ENCODE measurements at places on chromosomes 13 and 19.

DNA sequence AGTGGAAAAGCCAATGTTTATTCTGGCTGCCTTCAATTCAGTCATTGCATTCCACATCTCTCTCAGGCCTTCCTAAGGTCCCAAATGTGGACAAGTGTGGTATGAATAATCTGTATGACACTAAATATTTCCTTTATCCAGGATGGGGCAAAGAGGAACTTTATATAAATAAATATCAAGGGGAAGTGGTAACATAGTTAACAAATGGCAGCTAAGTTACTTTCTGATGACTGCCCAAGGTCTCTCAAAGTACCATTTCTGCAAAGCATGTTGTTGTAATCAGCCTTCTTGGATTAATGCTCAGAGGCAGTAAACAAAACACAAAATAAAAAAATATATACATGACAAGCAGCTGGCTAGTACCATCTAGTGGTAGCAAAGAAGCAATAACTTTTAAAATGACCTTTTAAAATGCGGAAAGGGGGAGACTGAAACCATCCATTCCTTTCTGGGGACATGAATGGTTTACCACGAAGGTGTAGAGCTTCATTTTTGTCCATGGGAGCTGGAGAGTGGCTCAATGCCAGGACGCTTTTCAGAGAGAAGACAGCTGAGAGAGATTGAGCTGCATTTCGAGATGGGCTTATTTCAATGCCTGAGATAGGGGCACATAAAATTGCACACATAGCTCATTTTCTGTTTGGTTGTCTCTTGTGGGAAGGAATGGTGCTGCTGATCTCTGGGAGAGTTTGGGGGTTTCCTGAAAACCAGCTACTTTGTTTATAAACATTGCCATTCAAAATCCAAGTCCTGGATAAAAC is 259.2 kb downstream of the RFC3 start:
- DNase-seq, result no peak

DNA sequence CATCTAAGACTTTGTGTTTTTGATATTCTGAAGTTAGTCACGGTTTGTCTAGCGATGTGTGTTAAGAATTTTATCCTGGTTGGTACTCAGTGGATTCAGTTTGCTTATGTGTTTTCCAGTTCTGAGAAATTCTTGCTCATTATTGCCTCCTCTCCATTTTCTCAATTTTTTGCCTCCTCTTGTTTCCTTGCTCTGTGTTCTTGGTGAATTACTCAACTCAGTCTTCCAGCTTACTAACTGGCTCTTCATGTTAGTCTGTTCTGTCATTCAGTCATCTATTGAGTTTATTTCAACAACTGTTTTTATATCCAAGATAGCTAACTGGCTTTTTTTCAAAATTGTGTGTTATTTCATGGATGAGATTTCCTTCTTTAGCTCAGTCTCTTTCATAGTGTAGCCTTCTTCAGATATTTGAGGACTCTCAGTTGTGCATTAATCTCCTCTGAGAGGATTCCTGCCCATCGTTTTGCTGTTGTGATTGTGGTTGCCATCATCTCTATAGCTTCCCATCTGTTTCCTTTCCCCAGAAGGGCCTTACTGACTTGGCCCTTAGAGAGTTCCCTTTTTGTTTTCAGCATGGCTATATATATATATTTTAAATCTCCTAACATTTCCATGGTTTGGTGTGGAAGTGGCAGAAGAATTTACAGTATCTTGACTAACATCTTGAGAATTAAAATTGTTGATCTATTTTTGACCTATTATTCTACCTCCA is 6.2 kb downstream of the SETDB2 start:
- no peak for DNase-seq

- DNase-seq, result no peak
Observed at GRCh38 chr13:31168166-31168565, 6.5 kb upstream of the HSPH1 start.

GRCh38 chr19:29596080-29596727 is 9.9 kb upstream of the POP4 start:
- no peak for DNase-seq

DNA sequence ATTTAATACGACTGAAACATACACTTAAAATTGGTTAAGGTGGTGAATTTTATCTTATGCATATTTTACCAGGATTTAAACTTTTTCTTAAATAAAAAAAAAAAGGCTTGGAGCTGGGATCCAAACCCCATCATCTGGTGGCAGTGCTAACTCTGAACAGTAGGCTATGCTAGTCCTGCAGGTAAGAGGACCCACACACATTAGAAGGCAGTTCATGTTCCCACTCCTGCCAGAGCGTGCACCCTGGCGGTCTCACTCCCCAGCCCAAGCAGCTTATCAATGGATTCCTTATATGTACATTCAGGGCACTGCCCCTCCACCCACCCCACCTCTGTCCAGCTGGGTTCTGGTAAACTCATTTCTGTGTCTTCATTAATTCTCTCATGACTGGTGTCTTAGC is 31.3 kb upstream of the CEBPA start:
- DNase-seq, result no peak

DNA sequence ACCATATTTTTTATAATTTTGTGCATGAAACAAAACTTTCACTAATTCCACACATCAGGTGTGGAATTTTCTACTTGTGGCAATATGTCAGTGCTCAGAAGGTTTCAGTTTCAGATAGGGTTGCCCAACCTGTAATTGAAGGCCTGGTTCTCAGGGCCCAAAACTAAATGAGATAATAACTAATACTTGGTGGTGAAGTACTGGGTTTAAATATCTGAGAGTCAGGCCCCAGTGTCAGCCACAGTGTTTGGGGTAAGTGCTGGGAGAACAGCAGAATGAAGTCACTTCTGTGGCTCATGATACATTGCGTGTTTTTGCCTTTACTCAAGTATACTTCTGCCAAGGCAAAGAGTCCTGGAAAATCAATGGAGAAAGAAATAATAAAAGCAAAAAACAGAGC is 5.6 kb downstream of the SAFB start:
- DNase-seq, result no peak

DNA sequence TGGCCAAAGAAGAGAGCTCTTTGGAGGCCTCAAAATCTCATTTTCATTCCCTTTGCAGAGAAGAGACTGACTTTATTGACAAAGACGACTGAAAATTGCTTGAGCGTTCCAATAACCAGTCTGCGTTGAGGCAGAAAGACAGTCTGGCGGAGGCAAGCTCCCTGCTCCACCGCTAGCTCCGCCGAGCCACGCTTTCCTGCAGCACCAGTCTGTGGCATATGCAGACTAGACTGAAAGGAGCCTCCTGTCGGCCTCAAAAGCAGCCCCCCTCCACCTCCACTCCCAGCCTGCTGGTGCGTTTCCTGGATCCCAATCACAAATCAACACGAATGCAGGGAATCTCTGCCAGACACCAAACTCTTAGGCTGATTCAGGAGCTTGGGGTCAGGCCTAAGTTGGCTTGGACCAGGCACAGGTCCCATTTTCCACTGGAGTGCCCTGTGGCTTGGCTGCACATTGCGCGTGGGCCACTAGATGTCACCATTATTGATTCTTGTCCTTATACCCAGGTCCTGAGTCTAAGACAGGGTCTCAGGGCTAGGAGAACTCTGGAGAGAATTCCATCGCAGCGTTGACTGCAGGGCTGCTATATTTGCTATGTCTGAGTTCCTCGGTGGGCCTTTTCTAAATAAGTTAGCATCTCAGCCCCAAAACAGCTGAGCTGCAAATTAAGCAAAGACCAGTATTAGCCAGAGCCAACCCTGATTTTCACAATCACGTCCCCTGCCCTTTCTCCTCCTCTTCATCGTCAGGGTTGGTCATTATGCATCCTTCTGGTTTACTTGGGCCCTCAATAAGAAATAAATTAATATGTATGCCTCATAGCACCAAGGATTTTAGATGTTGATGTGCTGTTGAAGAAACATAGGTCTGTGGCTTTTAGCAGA is 5.2 kb upstream of the ZNF507 start:
- no peak for DNase-seq

- peak; percentile 80 for DNase-seq
Observed at GRCh38 chr19:45973553-45974338, at the start of gene NOVA2. Gene NOVA2 (minus strand): TSS chr19:45973865. CDS start chr19:45973351, 514 bp downstream.

GRCh38 chr19:57239982-57240310 is 486 bp upstream of the ZNF805 start:
- DNase-seq, result no peak

- DNase-seq, result no peak
Observed at GRCh38 chr19:6424195-6424938, at the start of gene KHSRP. Gene KHSRP (minus strand): TSS chr19:6424811. CDS start chr19:6424701, 110 bp downstream.

- no peak for DNase-seq
Observed at GRCh38 chr13:70311191-70311590, 202.9 kb upstream of the KLHL1 start.

- DNase-seq, result no peak
Observed at GRCh38 chr13:75818968-75819225, 182.8 kb downstream of the LMO7 start.

DNA sequence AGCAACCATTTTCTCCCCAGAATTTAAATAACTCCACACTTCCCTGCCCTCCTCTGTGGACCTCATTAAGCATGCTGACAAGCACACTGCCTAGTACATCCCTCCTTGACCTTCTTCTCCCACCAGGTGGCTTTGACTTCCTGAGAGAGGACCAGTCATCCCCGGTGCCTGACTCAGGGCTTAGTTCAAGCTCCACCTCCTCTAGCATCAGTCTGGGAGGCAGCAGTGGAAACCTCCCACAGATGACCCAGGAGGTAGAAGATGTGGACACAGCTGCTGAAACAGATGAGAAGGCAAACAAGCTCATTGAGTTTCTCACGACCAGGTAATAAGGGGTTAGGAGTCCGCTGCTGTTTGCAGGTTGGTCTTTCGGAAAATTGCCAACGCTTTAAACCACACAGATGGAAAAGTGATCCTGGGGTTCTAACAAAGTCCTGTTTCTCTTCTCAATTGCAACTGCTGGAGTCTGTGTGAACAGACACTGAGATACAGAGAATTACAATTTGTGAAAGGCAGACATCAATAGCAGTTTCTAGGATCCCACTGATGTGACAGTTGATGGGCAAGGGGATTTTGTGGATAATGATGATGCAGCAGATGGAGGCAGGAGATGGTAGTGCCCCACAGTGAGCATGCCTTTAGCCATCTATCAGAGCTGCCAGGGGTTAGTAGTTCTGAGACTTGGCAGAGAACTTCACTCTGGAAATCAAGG is 86.7 kb downstream of the ZAR1L start:
- peak; percentile 97 for DNase-seq

DNA sequence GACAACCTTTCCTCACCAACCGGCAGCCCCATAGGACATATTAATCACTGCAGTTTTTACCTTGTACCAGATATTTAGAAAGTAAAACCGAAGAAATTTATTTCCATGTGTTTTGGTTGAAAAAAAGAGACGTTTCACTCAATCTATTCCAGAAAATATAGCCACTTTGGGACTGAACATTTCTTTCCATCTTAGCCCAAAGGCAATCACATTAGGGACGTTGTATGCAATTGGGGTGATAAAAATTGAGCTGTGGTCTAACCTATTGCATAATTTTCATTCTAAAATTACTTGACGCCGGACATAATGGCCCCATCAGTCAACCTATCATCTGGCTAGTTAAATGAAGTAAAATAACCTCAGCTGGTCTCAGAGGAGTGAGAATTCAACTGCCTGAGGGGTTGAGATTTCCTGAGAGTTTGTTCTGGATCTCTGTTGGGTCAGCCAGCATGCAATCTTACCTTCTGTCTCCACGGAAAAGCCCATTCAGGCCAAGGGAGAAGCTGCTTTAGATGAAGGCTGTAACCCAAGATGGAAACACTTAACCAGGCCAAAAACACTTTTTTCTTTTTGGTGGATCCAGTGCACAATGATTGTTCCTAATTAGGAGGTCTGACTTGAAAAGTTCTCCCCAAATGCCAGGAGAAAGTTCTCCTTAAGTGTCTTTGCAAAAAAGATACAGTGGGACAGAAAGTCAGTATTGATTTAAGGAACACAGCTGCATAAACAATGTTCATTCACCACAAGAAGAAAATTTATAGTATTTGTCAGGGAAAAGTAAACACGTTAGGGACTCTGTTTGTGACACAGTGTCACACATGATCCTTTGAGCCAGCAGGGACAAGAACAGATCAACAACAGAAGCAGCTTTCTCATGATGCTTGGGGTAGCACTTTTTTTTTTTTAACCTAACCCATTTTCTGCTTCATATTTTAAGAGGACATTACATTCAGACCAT is 34.1 kb downstream of the DLEU7 start:
- no peak for DNase-seq

DNA sequence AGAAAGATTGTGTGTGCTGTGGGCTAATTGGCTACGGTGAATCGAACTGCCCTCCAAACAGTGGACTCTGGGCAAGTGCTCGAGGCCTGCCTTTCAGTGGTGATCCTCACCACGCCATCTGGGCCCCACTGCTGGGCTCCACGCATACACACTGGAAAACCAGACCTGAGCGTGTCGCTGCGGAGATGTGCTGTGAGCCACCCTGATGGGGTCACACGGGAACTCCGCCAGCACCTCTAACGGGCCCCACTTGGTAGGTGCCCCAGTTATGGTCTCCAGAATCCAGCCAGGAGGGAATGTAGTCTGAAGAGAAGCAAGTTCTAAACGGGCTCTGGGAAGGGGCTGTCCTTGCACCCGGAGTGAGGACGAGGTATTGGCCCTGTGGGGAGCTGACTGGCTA is 39.3 kb downstream of the C13orf46 start:
- DNase-seq, result no peak

DNA sequence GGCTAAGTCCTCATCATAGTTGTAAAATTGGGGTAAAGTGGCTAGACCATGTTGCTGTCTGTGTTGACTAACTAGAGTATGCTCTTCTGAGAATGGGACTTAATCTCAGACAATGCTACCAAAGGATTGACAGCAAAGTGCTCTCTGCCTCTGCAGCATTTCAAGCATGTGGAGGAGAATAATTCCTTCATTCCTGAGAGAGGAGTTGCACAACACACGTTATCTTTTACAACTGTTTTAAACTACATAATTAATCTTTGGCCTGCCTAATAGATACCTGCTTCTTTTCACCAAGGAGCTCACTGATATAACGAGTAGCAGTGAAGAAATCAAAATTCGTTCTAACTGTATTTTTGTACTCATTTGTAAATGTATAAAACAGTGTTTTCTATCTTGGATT is 2172.2 kb downstream of the PCDH9 start:
- no peak for DNase-seq

GRCh38 chr13:50255639-50256038 is 240.4 kb downstream of the KCNRG start:
- DNase-seq, result no peak

GRCh38 chr13:74005320-74006157 is 128.7 kb downstream of the KLF12 start:
- DNase-seq, result no peak

- DNase-seq, result no peak
Observed at GRCh38 chr13:89279374-89279773, 1608.2 kb downstream of the SLITRK5 start.

- DNase-seq, result no peak
Observed at GRCh38 chr13:99279637-99280036, 21.5 kb upstream of the GPR18 start.

DNA sequence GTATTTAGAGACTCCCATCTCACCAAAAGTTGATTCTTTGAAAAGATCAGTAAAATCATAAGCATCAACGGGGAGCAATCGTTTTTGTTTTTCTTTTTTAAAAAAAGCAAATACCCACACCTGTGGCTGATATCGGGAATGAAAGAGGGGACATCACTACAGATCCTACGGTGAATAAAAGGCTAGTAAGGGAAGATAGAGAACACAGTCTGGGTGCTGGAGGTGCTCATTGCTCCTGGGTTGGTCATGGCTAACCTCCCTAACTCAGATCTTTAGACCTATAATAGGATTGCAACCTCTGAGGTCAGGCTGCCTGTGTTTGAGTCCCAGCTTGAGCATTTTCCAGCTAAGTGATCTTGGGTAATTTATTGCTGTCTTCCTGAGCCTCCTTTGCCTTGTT is 1.1 kb downstream of the EHD2 start:
- DNase-seq, result no peak

- DNase-seq, result peak; percentile 5
Observed at GRCh38 chr13:26538363-26539317, 18.8 kb upstream of the WASF3 start.

- no peak for DNase-seq
Observed at GRCh38 chr13:65600702-65601101, 1629.4 kb downstream of the PCDH9 start.
